NCI-H1930 (cell line): ENCODE measurements at places on chromosomes 3 and 15.

- no peak for DNase-seq
Observed at GRCh38 chr3:33438284-33438668, 1.9 kb downstream of the UBP1 start.

DNA sequence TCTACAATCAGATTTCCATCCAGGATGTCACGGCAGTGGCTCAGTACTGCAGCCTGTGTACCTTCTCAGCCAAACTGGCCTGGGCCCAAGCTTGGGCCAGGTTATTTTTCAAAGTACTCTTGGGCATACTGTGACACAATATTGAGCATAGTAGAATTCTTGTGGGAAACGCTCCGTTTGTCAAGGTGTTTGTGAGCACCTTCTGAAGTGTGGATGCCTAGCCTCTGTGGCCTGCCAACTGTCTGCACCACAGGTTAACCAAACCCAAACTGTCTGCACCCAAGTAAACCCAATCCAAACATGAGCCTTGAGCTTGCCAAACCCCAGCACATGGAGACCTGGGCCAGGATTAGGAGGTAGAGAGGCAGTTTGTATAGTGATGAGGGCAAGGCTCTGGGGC, 25.4 kb downstream of the CTDSPL start:
- no peak for DNase-seq

GRCh38 chr3:170418422-170419398, at the start of gene CLDN11:
Gene CLDN11 (plus strand): TSS chr3:170418868. CDS start chr3:170419067, 199 bp downstream.
- DNase-seq, result no peak

DNA sequence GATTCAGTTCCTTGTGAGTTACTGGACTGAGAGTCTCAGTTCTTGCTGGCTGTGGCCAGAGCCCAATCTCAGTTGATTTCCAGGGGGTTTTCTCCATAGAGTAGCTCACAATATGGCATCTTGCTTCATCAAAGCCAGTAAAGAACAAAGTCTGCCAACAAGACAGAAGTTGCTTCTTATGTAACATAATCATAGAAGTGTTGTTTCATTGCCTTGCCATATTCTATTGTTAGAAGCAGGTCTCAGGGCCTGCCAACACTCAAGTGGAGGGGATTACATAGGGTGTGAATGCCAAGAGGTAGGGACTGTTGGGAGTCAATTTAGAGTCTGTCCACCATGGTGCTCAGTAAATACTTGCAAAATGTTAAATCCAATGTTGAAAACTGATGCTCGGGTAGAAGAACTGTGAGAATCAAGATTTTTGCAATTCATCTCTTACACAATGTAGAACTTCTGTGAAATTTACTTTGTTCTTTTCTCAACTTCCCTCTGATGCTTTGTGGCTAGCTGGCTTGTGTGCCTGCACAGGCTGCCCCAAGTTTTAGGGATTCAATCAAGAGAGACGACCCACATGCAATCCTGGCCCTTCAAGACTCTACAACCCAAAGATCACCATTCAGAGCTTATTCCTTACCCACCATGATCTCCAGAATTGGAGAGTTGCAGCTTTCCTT, 13.3 kb upstream of the PXYLP1 start:
- DNase-seq, result no peak

DNA sequence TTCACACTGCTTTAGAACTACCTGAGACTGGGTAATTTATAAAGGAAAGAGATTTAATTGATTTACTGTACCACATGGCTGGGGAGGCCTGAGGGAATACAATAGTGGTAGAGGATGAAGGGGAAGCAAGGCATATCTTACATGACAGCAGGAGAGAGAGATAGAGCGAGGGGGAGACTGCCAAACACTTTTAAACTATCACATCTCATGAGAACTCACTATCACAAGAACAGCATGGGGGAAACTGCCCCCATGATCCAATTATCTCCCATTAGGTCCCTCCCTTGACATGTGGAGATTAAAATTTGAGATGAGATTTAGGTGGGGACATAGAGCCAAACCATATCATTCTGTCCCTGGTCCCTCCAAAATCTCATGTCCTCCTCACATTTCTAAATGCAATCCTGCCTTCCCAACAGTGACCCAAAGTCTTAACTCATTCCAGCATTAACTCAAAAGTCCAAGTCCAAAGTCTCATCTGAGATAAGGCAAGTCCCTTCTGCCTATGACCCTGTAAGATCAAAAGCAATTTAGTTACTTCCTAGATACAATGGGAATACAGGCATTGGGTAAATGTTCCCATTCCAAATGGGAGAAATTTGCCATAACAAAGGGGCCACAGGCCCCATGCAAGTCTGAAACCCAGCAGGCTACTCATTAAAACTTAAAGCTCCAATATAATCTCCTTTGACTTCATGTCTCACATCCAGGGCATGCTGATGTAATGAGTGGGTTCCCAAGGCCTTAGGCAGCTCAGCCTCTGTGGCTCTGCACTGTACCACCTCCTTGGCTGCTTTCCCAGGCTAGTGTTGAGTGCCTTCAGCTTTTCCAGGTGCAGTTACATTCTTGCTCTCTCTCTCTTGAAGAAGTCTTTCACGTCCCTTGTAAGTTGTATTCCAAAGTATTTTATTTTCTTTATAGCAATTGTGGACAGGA, 481.7 kb upstream of the TGFBR2 start:
- no peak for DNase-seq

GRCh38 chr3:177977381-177978158, 558.7 kb upstream of the KCNMB2 start:
- no peak for DNase-seq

- DNase-seq, result no peak
Observed at GRCh38 chr3:118793176-118793575, 241.5 kb downstream of the IGSF11 start.

DNA sequence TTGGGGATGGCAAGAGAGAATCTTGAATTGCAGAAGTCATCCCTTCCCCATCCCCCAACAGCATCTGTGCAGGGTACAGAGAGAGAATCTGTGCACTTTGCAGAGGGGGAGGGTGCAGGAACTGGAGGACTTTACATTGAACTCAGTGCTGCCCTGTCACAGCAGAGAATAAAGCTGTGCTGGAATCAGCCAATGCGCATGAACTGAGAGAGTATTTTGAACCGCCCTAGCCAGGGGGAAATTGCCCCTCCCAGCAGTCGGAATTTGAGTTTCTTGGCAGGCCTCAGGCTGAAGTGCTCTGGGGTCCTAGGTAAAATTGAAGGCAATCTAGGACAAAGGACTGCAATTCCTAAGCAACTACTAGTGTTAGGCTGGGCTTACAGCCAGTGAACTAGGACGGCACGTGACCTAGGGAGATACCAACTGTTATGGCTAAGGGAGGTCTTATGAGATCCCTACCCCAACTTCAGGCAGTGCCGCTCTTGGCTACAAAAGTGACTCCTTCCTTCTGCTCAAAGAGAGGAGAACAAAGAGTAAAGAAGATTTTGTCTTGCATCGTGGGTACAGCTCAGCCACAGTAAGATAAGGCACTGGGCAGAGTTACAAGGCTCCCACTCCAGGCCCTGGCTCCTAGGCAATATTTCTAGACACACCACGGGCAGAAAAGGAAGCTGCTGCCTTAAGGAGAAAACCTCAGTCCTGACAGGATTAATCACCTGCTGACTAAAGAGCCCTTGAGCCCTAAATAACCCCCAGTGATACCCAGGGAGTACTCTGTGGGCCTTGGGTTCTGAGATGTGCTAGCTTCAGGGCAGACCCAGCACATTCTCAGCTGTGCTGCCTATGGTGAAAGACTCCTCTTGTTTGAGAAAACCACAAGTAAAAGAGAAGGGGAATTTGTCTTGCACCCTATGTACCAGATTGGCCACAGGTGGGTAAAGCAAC, 300.5 kb upstream of the ALCAM start:
- DNase-seq, result no peak

DNA sequence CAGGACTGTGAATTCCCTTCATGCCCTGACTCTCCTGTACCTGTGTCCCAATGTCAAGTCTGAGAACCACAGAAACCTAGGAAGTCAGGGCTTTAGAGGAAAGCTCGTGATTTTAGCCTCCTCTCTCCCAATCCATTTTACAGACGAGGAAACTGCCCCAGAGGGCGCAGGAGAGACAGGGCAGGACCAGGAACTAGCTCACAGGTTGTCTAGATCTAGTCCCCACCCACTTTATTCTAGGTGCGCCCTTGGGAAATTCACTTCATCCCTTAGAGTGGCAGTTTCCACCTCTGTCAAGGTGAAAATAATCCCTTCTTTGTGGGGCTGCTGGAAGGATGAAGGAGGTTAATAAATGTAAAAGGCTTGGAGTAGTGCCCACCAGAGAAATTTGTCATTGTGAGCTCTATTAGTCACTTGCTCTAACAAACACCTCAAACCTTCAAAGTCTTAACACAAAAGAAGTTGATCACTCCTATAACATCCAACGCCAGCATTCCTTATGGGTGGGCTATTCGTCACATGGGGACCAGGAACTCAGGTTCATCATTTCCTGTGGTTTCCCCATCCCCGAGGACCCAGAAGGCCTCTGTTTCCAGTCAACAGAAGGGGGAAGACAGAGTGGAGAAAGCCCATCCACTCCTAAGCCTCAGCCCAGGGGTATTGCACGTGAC, 282.3 kb downstream of the XXYLT1 start:
- DNase-seq, result no peak

- DNase-seq, result no peak
Observed at GRCh38 chr3:163327086-163327485, 1751.2 kb downstream of the SI start.

DNA sequence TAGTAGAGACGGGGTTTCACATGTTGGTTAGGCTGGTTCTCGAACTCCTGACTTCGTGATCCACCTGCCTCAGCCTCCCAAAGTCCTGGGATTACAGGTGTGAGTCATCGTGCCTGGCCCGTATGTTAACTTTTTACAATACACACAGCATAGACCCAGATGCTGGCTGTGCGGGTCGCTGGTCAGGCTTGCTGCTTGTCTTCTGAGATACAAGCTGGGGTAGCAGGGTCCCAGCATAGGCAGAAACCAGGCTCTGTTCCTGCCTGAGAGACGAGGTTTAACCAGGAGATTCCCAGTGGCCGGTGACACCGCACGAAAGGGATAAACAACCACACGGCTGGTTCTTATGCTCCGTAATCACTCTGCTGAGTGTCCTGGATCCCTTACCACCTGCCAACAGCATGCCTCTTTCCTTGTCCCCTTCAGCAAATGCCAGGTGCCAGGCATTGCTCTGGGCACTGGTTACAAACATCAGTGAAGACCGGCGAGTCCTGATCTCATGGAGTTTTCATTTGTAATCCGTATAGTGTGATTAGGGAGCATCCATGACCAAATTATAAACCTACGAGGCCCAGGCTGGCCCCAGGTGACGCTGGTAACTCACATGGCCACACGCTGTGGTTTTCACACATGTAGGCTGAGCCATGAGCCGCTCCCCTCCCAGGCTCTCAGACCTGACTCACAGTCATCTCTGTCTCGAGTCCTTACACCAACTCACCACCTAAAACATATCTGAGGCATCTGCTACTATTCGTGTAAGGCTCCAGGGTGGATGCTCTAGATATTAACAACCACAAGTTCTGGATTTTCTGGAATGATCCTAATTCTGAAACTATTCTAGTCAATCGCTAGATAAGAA, 125.7 kb downstream of the PDZRN3 start:
- no peak for DNase-seq

GRCh38 chr3:47082519-47082918, 81.4 kb downstream of the SETD2 start:
- no peak for DNase-seq

DNA sequence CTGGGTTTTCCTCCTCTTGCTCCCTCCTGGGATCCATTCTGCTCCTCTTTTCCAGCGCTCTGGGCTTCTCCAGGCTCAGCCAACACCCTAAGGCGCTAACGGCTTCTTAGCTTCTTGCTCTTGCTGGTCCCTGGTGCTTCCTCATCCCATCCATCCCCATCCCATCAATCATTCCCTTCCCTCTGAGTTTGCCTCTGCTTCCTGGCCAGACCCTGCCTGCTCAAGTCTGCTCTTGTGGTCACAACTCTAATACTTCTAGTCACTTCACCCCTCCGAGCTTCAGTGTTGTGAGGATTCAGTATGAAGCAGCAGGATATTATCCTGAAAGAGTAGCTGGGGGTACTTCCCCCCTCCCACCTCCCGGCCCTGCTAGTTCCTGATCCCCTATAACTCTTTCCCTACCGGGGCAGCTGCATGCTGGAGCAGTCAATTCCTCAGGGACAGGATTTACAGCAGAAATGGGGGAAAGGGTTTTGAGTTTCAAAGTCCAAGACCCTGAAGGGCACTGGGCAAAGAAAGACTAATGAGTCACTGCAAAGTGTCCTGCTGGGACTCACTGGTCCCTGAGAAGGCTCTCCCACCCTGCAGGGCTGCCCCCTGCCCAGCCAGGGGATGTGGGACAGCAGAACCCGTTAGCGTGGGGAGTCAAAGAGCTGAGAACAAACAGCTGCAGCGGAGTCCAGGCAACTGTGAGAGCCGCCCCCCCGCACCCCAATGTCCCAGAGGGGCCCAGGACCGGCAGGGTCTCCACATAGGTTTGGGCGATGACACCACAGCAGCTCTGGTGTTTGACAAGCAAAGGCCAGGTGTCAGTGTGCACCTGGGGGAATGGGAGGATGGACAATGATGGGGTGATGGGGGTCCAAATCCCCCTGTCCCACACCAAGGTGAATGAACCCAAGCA, 2.3 kb upstream of the SYNM start:
- DNase-seq, result no peak

- no peak for DNase-seq
Observed at GRCh38 chr3:182597621-182598041, 195.7 kb upstream of the ATP11B start.

DNA sequence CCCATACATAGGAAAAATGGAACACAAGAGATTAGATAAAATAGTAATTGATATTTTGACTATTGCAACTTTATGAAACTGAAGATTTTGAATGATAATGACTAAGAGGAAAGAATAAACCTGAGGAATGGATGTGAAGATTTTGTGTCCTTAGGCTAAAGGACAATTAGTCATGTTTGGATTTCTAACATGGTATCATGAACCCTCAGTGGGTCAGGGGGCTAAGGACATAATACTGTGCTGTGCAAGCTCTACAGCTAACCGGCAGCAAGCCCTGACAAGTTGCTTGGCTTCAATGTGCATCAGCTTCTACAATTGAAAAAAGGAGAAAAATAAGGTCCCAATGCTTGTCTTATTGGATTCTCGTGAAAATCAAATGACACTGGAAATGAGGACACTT, 491.0 kb downstream of the MECOM start:
- DNase-seq, result no peak

DNA sequence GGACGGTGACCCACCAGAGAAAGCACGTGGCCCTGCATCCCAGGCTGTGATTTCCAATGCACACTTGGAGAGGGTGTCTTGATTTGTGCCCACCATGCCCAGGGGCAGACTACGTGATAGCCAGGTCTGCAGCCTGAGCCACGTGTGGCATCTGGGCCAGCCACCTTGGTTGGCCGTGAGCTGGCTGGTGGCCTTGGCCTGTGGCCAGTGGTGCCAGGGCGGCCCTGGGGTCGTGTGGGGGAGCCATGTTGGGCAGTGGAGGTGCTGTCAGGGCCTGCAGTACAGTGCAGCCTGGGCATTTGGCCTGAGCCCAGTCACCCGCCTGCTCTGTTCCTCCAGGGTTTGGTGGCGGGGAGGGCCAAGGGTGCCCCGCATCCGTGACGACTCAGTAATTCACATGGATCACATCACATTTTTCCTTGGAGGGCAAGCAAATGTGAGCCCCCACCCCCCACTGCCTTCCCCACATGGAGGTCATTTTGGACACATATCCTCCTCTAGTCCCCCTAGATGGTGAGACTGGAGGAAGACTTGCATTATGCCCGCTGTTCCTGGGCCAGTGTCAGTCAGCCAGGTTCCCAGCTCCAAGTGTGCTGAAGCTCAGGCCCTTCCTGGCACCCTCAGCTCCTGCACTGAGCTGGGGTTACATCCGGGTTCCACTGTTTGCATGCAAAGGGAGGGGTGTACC, 201.4 kb downstream of the UBE3A start:
- DNase-seq, result no peak
